ENCODE measurements at places on chromosomes 16 and 17.

- DNase-seq = no peak
Observed at GRCh38 chr17:27506348-27507218, 50.3 kb downstream of the KSR1 start.

DNA sequence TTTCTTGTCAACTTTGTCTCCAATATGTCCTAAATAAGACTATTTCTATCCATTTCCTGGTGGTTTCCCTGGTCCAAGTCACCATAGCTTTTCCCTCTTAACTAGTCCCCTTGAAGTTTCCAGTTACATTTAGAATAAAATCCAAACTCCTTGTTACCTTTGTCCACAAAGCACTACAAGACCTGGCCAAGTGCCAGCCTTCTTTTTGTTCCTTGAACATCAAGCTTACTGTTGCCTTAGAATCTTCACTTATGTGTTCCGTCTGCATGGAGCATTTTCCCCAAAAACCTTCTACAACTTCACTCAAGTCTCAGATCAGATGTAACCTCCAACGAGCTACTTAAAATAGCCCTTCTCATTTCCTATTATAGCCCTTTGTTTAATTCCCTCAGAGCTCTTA lies 101.4 kb downstream of the ITFG1 start:
- no peak for DNase-seq

DNA sequence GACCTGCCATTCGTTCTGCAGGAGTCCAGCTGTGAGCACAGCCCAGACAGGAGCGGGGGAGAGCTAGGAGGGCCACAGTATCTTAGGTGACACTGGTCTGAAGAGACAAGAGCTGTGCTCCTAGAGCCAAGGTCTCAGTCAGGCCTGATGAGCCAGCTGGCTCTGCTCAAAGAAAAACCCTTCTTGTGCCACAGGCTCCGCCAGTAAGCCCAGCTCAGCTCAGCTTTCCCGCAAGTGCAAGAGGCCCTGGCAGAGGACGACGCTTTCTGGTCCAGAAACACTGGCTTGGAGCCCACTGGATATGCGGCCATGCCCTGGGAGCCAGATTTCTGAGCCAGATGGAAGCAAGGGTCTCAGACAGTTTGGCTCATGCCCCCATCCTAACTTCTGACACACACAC lies 23.9 kb downstream of the PEMT start:
- DNase-seq = no peak

DNA sequence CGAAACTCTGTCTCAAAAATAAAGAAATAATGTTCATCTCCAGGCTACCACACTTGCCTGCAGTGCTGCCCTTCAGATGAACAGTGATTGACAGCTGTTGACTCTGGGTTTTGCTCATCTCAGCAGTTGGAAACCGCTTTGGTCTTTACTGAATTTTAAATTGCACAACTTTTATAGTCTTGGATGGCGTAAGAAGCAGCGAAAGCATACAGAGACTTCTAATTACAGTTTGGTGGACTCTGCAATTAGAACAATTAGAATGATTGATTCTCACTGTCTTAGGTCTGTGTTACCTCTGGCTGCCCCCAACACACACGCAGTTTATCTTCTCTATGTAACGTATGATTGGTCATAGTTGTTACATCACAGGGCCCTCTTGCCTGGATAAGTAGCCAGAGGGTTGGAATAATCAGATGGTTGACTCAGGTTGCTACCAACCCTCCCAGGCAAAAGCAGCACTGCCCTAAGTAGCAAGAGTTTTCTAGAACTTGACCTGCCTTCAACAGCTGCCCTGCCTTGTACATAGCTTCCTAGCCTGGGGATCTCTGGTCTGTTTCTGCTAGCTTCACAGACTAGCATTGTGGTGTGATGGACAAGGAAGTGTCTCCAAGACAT lies 1.9 kb upstream of the NAT9 start:
- DNase-seq = no peak

DNA sequence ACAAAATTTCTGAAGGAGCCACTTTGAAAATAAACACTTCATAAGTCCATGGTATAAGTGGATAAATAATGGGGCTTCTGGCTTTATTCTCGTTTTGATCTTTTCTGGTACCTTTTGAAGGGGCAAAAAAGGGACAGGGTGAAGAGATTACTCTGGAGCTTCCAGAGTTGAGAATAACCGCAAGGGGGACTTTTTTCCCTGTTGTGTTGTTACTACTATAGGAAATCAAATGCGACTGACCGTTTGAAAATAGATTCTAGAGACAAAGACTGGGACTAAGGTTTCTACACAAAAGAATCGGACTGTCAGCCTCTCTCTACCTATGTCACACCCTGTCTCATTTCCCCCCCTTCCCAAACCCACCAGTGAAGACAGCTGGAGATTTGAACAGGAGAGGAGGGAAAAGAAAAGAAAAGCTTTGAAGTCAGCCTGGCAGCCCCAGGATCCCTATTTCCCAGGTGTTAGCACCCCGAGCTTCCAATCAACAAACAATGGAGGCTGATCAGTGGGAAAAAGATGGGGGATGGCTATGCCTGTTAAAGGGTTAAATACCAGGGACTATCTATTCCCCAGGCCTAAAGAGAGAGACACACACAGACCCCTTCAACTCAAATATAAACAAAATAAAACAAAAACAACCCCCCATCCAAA lies 8.4 kb downstream of the HOXB4 start:
- no peak for DNase-seq

- DNase-seq = no peak
Observed at GRCh38 chr17:21039839-21040575, 2.8 kb downstream of the USP22 start.

DNA sequence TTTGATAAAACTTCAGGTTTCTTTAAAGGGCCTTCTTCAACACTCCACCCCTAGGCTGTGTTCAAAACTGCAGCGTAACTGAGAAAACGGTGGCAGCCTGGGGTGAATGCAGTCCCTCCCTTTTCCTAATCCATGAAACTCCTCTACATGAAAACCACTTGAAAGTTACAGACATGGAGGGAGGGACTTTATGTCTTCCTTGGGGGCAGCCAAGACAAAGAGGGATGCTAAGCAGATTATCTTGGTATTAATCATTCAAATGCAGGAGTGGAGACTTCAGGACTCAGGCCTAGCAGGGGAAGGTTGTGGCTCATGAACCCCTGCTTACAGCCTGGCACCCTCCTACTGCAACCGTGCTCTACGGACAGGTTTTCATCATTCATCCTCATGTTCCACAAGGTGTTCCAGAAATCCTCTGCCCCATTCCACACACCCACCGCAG lies 46.8 kb downstream of the RNF112 start:
- no peak for DNase-seq

- peak; percentile 10 for DNase-seq
Observed at GRCh38 chr17:76384987-76385891, 830 bp downstream of the SPHK1 start.

GRCh38 chr17:28045304-28045703 lies 2.8 kb downstream of the NLK start:
- DNase-seq = no peak

DNA sequence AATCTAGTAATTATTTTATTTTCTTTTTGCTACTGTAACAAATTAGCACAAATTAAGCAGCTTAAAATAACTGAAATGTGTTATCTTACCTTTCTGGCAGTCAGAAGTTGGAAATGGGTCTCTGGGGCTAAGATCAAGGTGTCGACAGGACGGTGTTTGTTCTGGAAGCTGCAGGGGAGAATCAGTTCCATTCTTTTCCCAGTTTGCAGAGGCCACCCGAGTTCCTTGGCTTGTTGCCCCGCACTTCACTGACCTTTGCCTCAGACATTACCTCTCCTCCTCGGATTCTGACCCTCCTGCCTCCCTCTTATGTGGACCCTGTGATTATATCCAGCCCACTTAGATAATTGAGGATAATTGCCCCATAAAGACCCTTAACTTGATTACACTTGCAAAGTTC lies 61.0 kb upstream of the MAF start:
- no peak for DNase-seq

DNA sequence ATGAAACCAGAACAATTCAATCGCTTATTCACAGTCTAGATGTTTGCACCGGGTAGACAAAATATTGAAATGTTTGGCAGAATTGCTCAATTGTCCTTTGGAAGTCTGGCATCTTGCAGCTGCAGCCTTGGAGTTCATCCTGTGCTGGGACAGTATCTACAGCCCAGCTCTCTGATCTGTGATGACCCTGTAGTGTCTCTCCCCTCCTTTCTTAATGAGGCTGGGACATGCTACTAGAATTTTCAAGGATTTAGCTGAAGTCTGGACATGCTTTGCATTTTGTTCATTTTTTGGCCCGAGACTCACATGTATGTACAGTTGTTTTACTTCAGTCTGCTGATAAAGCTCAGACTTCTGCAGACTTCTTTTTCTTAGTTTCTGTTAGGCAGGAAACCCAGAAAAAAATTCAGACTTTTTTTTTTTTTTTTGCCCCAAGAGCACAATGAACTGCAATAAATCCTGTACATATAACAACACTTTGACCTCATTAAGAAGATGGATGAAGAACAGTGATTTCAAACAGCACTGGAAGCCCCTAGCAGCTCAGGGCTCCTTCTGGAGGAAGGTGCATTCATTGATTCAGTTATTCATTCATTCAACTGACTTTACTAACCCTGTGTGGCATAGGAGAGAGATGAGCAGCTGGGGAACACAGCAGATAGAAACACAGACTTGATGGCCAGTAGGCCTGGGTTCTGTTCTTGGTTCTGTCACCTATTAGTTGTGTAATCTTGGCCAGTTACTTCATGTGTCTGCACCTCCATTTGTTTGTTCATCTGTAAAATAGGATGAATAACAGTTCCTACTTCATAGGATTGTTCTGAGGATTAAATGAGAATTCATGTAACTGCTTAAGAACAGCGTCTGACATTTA lies 210.0 kb downstream of the MAP2K4 start:
- DNase-seq = no peak

- DNase-seq = no peak
Observed at GRCh38 chr16:79605999-79606398, 5.5 kb upstream of the MAF start.

GRCh38 chr16:14529010-14529669 lies 100.9 kb downstream of the PARN start:
- peak; percentile 16 for DNase-seq

DNA sequence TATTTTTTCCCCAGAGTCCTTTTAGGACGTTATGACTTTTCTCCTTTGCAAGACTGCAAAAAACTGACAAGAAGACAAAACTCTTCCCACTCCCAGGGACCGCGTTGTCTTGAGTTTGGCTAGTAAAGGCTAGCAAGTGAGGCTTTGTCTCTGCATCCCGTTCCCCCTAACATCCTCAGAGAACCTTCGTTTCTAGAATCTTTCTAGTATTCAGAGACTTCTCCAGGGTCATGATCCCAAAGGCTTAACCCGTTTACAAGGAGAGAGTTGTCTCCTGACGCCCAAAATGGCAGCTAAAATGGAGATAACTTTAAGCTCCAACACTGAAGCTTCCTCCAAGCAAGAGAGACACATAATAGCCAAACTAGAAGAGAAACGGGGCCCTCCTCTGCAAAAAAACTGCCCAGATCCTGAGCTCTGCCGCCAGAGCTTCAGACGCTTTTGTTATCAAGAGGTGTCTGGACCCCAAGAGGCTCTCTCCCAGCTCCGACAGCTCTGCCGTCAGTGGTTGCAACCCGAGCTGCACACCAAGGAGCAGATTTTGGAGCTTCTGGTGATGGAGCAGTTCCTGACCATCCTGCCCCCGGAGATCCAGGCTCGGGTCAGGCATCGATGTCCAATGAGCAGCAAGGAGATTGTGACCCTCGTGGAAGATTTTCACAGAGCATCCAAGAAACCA lies 843 bp downstream of the ZNF174 start:
- no peak for DNase-seq

- DNase-seq = no peak
Observed at GRCh38 chr16:80615735-80616134, 74.9 kb downstream of the DYNLRB2 start.

- no peak for DNase-seq
Observed at GRCh38 chr16:26267641-26268040, 575.9 kb downstream of the HS3ST4 start.

GRCh38 chr16:48035142-48035541 lies 120.7 kb downstream of the ABCC12 start:
- no peak for DNase-seq

DNA sequence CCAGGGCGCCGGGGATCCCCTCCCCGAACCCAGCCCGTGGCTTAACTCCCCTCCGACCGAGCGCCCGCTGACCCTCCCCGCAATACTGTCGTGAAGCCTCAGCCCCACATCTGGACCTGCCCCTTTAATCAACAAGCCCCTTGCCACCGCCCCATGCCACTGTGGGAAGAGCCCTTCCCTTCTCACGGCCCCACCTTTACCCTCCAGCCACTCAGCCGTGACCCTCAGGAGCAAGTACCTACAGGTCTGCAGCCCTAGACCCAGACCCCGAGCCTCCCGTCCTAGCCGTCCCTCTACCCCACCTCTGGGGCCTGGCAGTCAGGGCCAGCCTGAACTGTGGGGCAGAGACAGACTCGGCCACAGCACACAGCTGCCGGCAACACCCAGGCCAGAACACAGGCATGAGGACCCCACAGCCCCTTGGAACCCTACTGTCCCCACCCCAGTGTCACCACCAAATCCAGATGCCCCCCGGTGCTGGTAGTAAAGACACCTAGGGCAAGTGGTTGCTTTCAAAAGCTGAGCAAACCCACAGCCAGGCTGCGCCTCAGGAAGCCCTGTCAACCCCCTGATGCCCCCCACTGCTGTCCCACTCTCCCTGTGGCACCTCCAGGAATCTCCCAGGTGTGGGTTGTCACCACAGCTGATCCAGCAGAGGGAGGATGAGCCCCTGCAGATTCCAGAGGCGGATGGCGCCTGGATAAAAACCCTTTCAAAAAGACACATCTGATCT lies 1.4 kb downstream of the NXPH3 start:
- DNase-seq = no peak

DNA sequence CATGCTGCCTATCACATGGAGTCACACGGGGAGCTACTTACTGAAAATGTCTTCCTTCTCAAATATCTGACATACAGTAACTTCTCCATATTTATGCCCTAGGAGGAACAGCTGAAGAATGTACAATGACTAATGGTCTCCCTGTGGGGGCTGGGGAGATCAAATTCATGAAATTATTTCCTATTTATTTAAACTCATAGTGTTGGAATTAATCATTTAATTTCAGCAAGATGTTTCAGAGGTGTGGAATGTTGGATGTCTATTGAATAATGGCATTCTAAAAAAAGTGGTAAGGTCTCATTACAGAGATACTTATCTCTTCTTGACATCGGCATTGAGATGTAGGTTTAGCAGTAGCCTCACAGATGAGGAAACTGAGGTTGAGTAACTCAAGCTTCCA lies 214.3 kb upstream of the CDH11 start:
- DNase-seq = no peak

DNA sequence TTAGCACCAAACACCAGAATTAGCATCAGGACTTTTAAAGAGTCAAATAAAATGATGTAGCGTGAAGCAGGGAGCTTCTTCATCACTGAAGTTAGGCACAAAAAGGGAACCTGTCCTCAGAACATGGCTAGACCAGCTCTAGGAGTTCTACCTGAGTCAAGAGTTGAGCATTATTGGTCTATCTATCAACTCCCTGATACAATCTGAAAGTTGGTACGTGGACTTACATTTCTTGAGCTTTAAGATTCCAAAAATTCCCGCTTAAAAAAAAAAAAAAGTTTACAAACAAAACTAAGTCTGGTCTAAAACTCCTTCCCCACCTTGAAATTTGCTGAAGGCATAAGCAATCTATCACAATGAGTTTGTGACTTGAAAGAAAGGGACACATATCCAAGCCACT lies 12.3 kb downstream of the TLE7 start:
- no peak for DNase-seq

Measured in stimulated activated CD8-positive, alpha-beta memory T cell treated with anti-CD3 and anti-CD28 coated beads, Interleukin-2, amount 100 ng/mL, for 1 hour (primary cell).